ENCODE measurements at places on chromosomes 2 and 18. TPM values are rescaled to one million over a fixed set of nuclear protein-coding genes. Genes with fewer than 3 reads are reported as not detected.

CGREF1 gene
- 6.6 TPM for polyA plus RNA-seq

SULT1C2 gene
- polyA plus RNA-seq = not detected

ANKRD30BL gene
- not detected for polyA plus RNA-seq

GCG gene
- polyA plus RNA-seq = not detected

G6PC2 gene
- polyA plus RNA-seq = 0.05 TPM

DLX1 gene
- 0.15 TPM for polyA plus RNA-seq

GALNT13 gene
- polyA plus RNA-seq = 0.06 TPM

CACNB4 gene
- polyA plus RNA-seq = 0.10 TPM

DNAJC10 gene
- 14.9 TPM for polyA plus RNA-seq

ALPP gene
- not detected for polyA plus RNA-seq

CD207 gene
- polyA plus RNA-seq = 0.13 TPM

REG1A gene
- polyA plus RNA-seq = 2.1 TPM

CABYR gene
- polyA plus RNA-seq = 0.21 TPM

CPO gene
- 0.91 TPM for polyA plus RNA-seq

AMER3 gene
- polyA plus RNA-seq = not detected

STEAP3 gene
- polyA plus RNA-seq = 15.7 TPM

CCDC74A gene
- 0.18 TPM for polyA plus RNA-seq

CAPG gene
- polyA plus RNA-seq = 2.8 TPM

COBLL1 gene
- polyA plus RNA-seq = 1.9 TPM

SLC11A1 gene
- polyA plus RNA-seq = 0.96 TPM

ANKRD53 gene
- 0.77 TPM for polyA plus RNA-seq

NYAP2 gene
- polyA plus RNA-seq = 0.90 TPM

REG3A gene
- 0.53 TPM for polyA plus RNA-seq

CASP10 gene
- polyA plus RNA-seq = 0.90 TPM

SKOR2 gene
- polyA plus RNA-seq = not detected

M1AP gene
- 0.01 TPM for polyA plus RNA-seq

CFAP65 gene
- polyA plus RNA-seq = not detected

IL36A gene
- polyA plus RNA-seq = not detected

CXCR4 gene
- 1.8 TPM for polyA plus RNA-seq

CRACDL gene
- 0.97 TPM for polyA plus RNA-seq

GPR155 gene
- polyA plus RNA-seq = 1.0 TPM

TMEM198 gene
- polyA plus RNA-seq = 2.3 TPM

KCNF1 gene
- 0.07 TPM for polyA plus RNA-seq

MC5R gene
- not detected for polyA plus RNA-seq

RGPD3 gene
- polyA plus RNA-seq = 0.03 TPM

PJVK gene
- polyA plus RNA-seq = 1.5 TPM
